ENCODE measurements at places on chromosomes 6 and 20.

- DNase-seq, result no peak
These were observed 208.7 kb downstream of the ALDH8A1 start for GRCh38 chr6:134741200-134741536.

GRCh38 chr6:168045141-168045691 lies 33.8 kb downstream of the FRMD1 start:
- DNase-seq, result no peak

DNA sequence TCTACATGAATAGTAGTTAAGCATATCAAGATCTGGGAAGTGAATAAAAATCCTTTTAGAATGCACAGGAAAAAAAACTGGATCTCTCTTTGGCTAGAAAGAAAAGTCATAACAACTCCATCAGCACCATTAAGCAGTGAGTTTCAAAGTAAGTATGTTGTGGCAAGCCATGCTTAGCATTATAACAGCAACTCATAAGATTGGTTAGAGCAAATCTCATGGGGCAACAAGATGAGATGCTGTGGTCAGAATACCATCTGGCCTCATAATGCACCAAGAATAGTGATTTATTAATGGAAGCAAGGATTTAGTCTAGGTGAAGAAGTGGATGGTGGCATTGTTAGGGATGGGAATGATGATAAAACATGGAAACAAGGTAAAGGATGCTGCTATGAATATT lies 159.4 kb downstream of the PHF3 start:
- DNase-seq, result no peak

- no peak for DNase-seq
These were observed at the start of gene DEFB123 for GRCh38 chr20:31440012-31440659. Gene DEFB123, plus strand, starts transcription at chr20:31440632. Its CDS starts 67 bp downstream, at chr20:31440699.

- no peak for DNase-seq
These were observed 191.3 kb downstream of the TSHZ2 start for GRCh38 chr20:53163486-53163885.

DNA sequence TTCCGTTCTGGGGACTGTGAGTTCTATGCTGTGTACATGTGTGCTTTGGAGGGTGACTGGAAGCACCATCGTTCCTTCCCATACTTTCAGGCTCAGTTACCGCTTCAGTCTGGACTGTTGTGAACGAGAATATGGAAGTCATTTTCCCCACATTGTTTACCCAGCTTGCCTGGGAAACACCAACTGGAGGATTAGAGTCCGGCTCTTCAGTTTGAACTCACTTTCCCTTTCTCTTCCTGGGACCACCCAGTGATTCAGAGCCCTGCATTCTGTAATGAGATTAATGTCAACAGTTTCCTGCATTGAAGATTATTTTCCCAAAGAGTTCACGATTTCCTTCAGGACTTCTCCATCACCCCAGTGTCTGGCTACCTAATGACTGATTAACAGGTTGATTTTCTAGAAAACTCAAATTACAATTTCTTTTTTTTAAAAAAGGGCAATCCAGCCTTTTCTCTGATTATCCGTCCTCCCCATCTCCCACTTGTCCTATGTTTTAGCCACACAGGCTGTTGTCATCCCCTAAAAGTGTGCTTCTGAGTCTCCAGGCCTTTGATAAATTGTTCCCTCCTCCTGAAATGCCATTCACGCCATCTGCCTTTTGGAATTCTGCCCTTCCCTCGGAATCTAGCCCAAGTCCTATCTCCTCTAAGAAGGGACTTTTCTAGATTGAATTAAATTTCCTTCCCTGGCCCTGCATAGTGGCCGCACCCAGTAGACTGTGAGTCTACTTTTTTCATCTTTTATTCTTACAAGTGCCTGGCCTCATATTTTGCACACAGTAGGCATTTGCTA lies 3.3 kb upstream of the TAGAP start:
- no peak for DNase-seq

- DNase-seq, result no peak
These were observed 32.1 kb downstream of the SF3B5 start for GRCh38 chr6:144063246-144063743.

GRCh38 chr6:147642458-147642857 lies 134.0 kb downstream of the SAMD5 start:
- DNase-seq, result no peak

GRCh38 chr6:67888886-67889681 lies 746.0 kb upstream of the ADGRB3 start:
- no peak for DNase-seq

DNA sequence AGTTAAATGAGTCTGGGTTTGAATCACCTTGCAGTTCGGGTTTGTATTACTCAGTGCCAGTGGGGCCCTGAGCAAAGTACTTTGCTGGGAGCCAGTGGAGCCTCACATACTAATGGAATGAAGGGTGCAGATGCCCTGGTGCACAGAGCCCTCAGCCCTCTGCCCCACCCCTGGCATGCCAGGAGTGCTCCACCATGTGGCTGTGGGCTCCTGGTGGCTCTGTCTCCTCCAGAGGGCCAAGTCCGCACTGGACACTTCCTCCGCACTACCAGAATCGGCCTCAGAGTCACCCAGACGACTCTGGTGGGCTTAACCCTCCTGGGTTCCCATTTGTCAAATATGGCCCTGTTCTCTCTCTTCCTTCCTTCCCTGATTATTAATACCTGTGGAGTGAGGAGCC lies 94.0 kb downstream of the STK35 start:
- DNase-seq, result no peak

GRCh38 chr20:50580016-50580747 lies 70.0 kb downstream of the PTPN1 start:
- peak; percentile 52 for DNase-seq

DNA sequence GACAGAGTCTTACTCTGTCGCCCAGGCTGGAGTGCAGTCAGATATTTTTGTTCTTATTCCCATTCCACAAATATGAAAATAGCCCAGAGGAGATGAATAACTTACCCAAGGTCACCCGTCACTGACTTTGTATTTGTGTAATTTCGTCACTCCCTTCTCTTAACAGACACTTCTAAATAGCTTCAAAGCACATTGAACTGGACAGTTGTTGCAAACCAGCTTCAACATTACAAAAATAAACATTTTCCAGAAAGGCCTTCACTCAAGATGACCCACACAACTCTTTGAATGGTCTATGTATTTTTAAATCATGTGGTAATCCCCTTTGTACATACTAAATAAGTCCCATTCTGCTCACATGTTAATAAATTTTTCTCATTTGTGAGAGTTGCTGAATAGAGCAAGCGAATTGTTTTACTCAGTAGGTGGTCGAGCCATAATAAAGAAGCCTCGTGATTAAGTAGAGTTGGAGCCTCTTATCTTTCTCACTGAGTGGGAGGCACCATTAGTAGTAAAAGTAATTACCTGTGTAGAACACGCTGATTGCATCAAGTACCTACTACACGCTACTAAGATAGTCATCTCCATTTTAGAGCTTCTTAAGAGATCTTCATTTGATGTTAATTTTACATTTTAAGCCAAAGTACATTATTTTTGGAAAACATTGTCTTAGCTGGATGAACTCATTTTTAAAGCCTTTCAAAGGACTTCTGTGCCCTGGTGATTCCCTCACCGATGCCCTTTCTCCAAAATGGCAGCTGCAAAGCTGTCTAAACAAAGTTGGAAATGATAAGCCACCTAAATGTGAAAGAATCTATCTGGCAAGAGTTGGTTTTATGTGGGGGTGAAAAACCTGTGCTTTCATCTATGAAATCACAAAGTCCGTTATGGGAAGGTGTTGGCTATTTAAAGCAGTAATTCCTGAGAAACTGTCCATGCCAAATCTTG lies 110.0 kb downstream of the TSHZ2 start:
- DNase-seq, result no peak

GRCh38 chr20:41050361-41051008 lies 21.9 kb downstream of the TOP1 start:
- no peak for DNase-seq

DNA sequence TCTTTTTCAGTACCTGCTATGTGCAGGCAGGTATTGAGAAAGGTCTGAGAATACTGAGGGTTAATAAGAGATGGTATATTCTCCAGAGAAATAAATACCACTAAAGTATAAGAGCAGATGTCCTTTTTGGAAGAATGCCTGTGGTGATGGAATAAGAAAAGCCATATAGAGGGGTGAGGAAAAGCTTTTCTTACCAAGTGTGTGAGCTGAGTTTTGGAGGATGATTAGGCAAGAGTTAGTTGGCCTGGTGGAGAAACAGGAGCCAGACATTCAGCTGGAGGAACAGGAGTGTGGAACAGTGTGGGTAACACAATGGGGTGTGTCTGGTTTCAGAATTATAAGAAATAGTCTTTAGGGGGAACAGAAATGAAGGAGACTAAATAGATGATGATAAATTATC lies 19.9 kb downstream of the ZNF451 start:
- DNase-seq, result no peak

DNA sequence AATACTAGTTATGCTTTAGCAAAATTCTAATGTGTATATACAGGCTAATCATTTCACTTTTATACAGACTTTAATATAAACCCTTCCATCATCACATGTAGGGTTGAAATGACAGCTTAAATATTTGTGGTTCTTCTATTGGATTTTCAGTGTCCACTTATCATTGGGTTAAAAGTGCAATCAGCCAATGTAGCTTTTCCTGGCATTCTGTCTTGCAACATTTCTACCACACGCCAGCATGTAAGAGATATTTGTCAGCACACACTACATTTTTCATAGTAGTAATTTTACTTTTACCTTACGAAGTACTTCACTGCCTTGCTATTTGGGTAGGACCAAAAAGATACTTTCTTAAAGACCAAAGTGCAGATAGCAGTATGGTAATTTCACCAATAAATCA lies 252.0 kb downstream of the TBX18 start:
- no peak for DNase-seq

DNA sequence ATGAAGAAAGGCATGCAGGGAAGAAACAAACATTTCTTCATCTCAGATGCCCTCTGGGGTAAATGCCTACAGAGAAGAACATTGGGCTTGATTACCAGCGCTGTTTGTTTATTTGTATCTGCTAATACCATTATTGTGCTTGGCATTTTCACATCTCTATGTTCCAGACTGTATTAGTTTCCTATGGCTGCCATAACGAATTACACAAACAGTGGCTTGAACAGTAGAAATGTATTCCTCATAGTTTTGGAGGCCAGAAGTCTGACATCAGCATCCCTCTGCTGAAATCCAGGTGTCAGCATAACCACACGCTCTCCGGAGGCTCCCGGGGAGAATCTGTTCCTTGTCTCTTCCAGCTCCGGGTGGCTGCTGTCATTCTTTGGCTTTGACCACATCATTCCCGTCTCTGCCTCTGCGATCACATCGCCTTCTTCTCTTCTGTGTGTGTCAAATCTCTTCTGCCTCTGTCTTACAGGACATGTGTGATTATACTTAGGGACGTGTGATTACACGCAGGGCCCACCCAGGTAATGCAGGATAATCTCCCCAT lies 241.6 kb upstream of the SUPT3H start:
- no peak for DNase-seq

DNA sequence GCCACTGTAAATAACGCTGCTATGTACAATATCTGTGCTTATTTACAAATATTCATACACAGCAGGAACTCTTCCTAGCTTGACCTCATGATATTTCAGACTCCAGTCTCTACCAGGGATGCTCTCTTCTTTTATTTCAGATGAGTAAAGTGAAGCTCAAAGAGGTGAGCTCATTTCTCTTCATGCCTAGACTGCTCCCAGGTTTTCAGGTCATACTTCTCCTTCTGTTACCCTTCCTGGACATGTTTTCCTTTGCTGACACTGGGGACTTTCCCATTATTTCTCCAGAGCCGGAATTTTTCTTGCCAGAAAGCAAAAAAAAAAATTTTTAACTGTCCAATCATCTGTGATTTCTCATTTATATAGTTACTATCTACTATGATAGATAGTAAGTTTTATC lies 147.2 kb upstream of the DST start:
- no peak for DNase-seq

DNA sequence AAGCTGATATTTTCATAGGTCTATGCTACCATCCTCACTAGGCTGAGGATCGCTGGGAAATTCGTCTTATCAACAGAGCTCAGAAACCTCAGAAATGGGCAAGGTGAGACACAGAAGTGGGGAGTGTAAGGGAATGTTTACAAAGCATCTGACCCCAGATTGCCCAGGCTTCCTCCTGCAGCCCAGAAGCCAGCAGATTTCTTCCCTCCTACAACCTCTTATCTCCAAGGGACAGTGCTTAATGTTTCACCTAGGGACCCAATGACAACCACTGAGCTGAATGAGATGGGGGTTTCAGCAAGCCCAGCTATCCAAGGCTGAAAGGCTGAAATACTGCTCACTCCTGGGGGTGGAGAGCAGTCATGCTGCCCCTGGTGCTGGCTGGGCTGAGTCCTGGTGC lies 52.4 kb upstream of the TBC1D7 start:
- no peak for DNase-seq

DNA sequence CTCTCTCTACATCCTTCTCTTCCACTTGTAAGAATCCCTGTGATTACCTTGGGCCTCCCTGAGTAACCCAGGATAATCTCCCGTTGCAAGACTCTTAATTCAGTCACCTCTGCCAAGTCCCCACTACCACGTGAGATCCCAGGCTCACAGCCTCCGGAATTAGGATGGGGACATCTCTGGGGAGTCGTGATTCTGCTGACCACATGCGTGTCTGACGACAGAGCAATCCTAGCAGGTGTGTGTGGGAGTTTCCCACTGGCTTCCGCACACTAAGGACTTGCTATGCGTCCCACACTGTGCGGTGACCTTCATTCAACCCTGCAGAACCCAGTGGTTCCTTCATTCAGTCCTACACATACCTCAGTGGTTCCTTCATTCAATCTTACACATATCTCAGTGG lies 11.9 kb downstream of the CDH4 start:
- DNase-seq, result no peak

- no peak for DNase-seq
These were observed 77.3 kb upstream of the KIF25 start for GRCh38 chr6:167920165-167920564.

DNA sequence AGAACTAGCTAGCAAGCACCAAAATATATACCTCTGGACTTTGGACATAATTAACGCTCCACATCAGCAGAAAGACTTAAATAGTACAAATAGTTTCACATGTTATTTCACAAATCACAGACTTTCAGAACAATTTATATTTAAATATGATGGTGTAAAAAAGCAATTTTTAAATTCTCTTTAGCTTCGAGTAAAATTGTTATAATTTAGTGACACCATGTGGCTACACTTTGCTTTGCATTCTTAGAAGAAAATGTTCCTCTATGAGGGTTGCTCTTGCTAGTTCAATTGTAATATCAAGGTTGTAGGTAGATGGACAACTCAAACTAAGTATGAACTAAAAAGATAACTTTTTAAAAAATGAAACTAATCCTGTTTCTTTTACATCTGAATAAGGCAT lies 69.0 kb downstream of the BTBD9 start:
- DNase-seq, result no peak

DNA sequence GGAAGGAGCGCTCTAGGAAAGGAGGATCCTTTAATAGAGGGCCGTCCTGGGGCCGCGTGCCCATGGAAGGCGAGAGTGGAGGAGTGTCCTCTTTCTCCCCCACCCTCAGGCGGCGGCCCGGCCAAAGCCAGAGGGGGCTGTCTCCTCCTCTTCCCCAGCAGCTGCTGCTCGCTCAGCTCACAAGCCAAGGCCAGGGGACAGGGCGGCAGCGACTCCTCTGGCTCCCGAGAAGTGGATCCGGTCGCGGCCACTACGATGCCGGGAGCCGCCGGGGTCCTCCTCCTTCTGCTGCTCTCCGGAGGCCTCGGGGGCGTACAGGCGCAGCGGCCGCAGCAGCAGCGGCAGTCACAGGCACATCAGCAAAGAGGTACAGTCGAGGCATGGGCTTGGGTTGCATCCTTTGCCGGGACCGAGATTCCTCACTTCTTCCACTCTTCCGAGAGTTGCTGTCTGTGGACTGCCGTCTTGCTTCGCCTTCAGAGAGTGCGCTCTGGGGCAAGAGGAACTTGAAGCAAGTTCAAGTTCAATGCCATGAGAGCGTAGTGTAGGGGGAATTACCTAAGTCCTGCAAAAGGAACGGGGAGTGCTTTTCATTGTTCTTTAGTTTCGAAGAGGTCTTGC lies at the start of gene LAMA2:
Gene LAMA2, plus strand, starts transcription at position 148 of the 621 bp plus-strand sequence. Its CDS starts 108 bp downstream, at position 256.
- no peak for DNase-seq

GRCh38 chr20:38224531-38224930 lies 36.0 kb downstream of the KIAA1755 start:
- DNase-seq, result no peak

Measured in activated CD4-positive, alpha-beta T cell treated with anti-CD3 and anti-CD28 coated beads, Interleukin-2, amount 50 U/mL, for 1 hour (primary cell).